ENCODE measurements at places on chromosomes 16 and 17.

GRCh38 chr16:88170528-88170991 is 212.2 kb upstream of the ZNF469 start:
- DNase-seq: no peak

DNA sequence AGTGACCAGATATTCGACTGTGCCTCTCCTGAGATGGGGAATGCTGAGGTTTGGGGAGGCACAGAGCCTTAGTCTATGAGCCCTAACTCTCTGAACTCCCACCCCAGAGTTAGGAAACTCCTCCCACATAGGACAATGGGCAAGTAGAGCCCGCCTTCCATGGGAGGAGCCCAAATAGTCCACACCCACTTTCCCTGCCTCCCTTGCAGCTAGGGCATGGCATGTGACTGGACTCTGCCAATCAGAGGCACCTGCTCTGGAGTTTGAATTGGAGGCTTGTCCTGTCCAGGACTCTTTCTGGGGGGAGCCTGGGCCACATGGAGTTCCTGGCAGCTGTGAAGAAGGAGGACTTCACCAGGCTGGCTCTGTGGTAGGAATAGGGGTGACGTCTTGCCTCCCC is 48.4 kb downstream of the SOCS1 start:
- DNase-seq: no peak

DNA sequence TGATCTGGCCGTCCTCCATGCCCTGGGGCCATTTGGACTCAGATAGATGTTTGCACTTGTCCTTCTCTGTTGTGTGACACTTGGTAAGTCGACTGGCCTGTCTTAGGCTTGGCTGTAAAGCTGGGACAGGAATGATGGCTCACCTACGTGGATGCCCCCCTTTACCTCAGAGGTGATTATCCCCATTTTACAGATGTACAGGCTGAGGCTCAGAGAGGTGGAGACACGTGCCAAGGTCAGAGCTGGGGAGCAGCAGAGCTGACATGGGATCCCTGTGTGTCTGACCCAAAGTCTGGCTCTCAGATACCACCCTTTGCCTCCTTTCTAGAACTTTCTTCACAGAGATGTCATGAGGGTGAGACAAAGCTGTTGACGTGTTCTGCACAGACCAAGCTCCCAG is 71.3 kb upstream of the CIBAR2 start:
- DNase-seq: no peak

GRCh38 chr17:1108765-1109605 is 70.8 kb downstream of the ABR start:
- no peak for DNase-seq

DNA sequence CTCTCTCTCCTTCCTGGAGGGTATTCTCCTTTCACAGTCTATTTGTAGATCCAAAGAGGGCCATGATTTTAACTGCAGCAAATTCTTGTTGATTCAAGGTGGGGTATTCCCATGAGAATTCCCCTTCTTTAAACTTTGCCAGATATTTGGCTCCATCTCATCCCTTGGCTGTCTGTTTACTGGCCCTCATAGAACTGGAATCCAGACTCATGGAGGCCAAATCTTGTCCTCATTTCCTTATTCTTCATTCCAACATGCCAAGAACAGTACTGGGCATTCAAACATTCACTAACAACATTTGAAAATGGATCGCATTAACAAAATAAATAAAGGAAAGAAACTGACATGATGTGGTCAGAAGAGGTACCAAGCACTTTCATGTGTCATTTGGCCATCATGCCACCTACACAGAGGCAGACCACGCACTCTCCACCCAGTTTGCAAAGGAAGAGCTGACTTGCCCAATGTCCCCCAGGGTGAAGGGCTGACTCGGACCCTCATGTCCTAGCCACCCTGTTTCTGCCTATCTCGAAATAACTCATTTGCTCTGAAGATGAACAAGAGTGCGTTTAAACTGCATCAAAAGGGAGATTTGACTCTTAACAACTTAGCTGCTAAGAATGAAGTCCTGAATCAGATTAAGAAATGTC is 23.1 kb upstream of the SLC35B1 start:
- no peak for DNase-seq

DNA sequence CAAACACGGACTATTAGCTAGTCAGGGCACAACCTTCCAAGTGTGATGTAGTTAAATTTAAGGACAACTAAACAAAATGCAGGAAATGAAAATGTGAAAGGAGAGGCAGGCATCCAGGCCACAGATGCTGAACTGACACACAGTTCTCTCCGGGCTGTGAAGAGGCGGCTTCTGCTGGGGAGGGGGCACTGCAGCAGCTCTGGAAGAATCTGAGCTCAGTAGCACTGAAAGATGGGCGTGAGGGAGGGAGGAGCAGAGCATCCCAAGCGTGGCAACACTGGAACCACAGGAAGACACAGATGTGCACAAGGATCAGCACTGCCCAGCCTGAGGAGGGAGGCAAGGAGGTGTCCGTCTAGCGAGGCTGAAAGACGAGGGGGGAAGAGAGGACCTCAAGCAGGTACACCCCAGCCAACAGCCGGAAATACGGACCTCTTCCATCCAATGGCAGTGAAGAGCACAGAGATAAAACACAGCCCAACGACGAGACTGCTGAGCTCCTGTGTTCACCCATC is 11.4 kb downstream of the MBTPS1 start:
- no peak for DNase-seq

DNA sequence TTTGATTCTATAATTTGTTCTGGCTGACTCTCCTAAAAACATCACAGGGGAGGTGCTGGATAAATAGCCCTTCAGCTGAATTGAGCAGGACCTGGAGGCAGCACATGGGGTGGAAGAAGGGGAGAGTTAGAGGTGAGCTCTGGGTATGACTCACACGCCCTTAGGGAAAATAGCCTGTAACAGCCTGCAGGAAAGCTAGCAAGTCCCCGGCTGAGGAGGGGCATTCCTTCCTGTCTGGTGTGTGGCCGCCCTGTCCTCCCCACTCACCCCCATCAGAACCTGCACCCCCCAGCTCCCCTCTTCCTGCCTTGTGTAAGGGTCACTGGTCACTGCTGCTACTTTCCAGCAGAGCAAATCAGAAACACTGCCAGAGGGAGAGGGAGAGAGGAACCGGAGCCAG is 187.4 kb downstream of the C16orf95 start:
- peak; percentile 49 for DNase-seq

DNA sequence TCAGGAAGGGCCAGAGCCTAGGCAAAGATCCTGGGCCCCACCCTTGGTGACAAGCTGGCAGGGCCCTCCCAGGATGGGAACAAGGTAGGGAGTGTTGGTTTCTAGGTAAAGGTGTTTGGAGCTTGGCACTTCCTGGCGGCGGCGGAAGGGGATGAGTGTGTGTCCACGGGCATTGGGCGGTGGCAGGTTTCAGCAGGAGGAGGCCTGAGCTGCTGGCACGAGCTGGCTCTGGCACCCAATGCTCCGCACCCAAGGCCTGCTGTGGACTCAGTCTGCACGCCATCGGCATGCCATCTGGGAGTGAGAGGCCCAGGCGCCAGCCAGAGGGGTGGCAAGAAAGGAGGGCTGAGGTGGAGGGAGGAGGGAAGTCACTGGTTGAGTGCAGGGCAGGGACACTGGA is 46.9 kb upstream of the TAC4 start:
- no peak for DNase-seq

DNA sequence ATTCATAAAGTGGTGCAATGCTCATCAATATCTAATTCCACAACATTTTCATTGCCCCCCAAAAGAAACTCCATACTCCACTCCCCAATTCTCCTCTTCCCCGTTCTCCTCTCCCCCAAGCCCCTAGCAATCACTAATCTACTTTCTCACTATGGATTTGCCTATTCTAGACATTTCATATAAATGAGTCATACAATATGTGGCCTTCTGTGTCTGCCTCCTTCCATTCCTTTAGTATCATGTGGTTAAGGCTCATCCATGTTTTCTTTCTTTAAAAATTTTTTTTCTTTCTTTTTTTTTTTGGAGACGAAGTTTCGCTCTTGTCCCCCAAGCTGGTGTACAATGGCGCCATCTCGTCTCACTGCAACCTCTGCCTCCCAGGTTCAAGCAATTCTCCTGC is 56.3 kb upstream of the HAS3 start:
- no peak for DNase-seq

DNA sequence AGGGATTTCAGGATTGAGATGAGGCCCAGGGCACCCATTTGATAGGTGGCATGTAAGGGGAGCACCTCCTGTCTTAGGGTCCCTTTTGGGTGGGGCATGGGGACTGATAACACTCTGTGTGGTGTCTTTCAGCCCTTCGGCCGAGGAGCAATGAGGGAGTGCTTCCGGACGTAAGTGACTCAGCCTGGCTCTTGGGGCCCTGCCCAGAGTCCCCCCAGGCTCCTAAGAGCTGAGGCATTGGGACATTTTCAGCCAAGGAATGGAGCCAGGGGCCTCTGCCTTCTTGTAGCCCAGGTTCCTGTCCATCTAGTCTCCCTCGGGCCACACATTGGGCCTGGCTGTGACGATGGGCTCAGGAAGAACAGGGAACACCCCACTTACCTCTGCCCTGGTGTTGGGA is 44.4 kb downstream of the EEF2K start:
- no peak for DNase-seq

DNA sequence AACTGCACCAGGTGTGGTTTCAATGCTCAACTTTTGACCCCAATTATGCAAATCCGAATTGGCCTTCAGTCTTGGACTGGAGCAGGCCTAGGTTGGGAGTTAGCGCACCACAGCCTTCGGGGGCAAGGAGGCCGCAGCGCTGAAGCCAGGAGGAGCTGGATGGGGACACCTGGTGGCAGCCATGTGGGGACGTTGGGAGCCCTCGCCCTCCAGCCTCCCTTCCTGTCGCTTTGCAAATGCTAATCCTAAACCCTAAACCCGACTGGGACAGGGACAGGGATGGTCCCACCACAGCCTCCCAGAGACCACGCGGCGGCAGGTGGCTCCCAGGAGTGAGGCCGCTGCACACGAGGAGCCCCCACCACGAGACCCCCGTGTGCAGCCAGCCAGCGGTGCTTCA is 58.7 kb downstream of the KLHDC4 start:
- DNase-seq: no peak

GRCh38 chr17:72489272-72489641 is 368.4 kb downstream of the SOX9 start:
- DNase-seq: no peak

DNA sequence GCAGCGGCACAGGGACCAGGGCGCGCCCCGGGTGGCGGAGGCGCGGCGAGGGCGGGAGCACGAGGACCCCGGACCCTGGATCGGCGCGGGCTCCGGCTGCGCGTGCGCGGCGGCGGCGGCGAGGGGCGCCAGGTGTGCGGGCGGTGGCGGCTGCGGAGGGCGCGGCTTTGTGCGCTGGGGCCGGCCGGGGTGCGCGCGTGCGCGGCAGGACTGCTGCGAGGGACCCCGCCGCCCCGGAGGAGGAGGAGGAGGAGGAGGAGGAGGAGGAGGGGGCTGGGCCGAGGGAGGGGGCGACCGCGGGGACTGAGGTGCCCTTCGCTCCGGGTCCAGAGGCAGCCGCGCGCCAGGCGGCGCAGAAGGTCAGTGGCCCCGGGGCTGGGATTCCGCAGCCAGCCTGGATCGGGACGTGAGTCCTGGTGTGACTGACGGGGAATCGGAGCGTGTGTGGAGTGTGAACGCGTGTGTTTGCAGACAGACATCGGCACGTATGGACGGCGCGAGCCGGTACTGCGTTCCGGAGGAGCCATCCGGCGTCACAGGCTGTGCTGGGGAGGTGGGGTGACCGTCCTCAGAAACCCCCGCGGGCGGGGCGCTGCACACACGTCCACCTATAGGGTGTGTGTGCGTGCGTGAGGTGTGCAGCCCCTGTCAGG is 19.5 kb upstream of the RAP1GAP2 start:
- DNase-seq: no peak

DNA sequence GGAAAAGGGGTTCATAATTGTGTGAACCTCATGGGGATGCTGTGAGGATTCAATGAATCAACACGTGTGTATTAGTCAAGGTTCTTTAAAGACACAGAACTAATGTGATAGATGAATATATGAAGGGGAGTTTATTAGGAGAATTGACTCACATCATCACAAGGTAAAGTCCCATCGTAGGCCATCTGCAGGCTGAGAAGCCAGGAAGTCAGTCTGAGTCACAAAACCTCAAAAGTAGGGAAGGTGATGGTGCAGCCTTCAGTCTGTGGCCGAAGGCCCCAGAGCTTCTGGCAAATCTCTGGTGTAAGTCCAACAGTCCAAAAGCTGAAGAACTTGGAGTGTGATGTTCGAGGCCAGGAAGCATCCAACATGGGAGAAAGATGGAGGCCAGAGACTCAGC is 413.4 kb downstream of the CDH13 start:
- no peak for DNase-seq

GRCh38 chr17:6524520-6524919 is 31.8 kb downstream of the PITPNM3 start:
- DNase-seq: no peak

DNA sequence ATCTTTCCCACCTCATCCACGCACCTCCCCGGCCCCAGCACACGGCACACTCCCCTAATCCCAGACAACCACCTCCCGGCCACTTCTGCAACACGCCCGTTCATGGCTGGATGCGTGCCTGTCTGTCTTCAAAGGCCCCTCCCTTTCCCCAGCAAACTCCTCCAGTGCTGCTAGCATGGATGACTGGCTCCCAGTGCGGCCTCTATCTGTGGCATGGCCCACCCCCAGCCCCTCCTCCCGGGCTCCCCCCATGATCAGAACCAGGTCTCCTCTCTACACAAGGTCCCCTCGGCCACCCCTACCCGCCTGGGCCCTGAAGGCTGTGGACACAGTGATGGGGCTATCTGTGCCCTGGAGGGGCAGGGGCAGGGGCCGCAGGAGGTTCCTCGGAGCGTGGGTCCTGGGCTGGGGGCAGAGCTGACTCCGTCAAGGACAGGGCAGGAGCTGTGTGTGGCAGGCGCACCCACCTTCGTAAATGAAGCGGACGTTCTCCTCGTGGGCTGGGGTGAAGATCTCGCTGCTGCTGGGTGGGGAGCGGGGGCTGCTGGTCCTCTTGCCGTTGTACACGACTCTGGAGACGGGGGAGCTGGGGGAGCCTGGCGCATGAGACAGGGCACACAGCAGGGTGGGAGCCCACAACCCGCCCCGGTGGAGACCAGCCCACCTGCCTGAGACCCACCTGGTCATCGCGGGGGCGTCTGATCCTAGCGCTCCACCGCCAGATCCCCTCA is 9.1 kb downstream of the MCRIP1 start:
- DNase-seq: no peak

GRCh38 chr17:61478026-61478789 is 26.0 kb downstream of the TBX4 start:
- DNase-seq: no peak

- no peak for DNase-seq
These were observed 56.7 kb upstream of the SIAH1 start for GRCh38 chr16:48441863-48442279.

- no peak for DNase-seq
These were observed 79.5 kb downstream of the CPPED1 start for GRCh38 chr16:12724226-12724625.
